ENCODE measurements at places on chromosomes 2 and 18. TPM values are rescaled to one million over a fixed set of nuclear protein-coding genes. Genes with fewer than 3 reads are reported as not detected.

The NEB gene
- total RNA-seq, result 9.6 TPM

The FEV gene
- total RNA-seq, result not detected

The SKOR2 gene
- 0.48 TPM for total RNA-seq

The INPP5D gene
- total RNA-seq, result 5.8 TPM

The VIL1 gene
- 2.4 TPM for total RNA-seq

The SERPINB11 gene
- 16.6 TPM for total RNA-seq

The ABHD1 gene
- total RNA-seq, result 1.2 TPM

The ZNG1B gene
- 84.7 TPM for total RNA-seq

The STAM2 gene
- 48.2 TPM for total RNA-seq

Data from umbilical cord (tissue), 2 donors.